Aorta (tissue), 5 donors: ENCODE measurements at places on chromosomes 2 and 18. TPM values are rescaled to one million over a fixed set of nuclear protein-coding genes. Genes with fewer than 3 reads are reported as not detected.
A peak's percentile ranks its signal among the peaks of the same experiment; 100 is the strongest.

DNA sequence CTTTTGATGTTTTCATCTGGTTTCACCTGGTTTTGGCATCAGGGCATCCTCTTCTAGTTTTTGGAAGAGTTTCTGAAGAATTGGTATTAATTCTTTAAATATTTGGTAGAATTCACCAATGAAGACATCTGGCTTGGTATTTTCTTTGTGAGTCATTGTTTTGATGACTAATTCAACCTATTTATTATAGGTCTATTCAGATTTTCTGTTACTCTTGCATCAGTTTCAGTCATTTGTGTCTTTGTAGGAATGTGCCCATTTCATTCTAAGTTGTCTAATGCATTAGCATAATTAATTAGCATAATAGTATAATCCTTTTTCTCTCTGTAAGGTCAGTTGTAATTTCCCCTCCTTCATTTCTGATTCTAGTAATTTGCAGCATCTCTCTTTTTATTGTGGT is 8.0 kb downstream of the GNLY start:
- no peak for DNase-seq
- no peak overlapping the region for H3K4me3 ChIP-seq
- H3K27me3 ChIP-seq = no peaks in the 10 kb centered on the region
- no peaks in the 10 kb centered on the region for H3K36me3 ChIP-seq
- H3K27ac ChIP-seq = no peak overlapping the region

The POLR1A gene
- total RNA-seq = 28.2 TPM

- peak; percentile 41 for DNase-seq
- no peaks in the 10 kb centered on the region for H3K4me1 ChIP-seq
- H3K27me3 ChIP-seq = no peaks in the 10 kb centered on the region
- no peak overlapping the region for H3K27ac ChIP-seq
- H3K4me3 ChIP-seq = no peak overlapping the region
Measured at GRCh38 chr2:240620149-240620731, 5.0 kb upstream of the GPR35 start.

- H3K4me1 ChIP-seq = peaks cover 10% of the 10 kb centered on the region
- no peaks in the 10 kb centered on the region for H3K27me3 ChIP-seq
- DNase-seq = peak; percentile 81
- H3K27ac ChIP-seq = no peak overlapping the region
Measured at GRCh38 chr2:189254268-189254883, 74.8 kb upstream of the COL5A2 start.

DNA sequence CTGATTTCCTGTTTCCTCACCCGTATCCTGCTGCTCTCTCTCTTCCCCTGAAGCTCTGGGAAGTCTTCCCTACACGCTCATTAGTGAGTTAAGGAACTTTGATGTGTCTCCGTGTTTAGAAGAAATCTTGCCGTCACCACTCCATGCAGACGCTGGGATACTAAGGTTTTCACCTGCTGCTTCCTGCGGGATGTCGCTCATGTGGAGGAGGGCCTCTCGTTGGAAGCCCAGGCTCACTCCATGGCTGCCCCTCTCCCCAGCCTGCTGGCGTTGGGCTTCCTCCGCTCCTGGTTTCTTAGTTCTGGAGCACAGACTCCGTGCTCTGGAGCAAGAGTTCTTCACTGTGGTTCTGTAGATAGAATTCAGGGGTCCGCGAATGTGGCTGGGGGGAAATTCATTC is 326.3 kb downstream of the GBX2 start:
- H3K4me1 ChIP-seq = no peaks in the 10 kb centered on the region
- no peak overlapping the region for H3K4me3 ChIP-seq
- H3K27ac ChIP-seq = no peak overlapping the region
- no peaks in the 10 kb centered on the region for H3K27me3 ChIP-seq

GRCh38 chr2:65146078-65146477 is 16.2 kb upstream of the RAB1A start:
- H3K36me3 ChIP-seq = no peaks in the 10 kb centered on the region
- DNase-seq = no peak
- no peak overlapping the region for H3K4me3 ChIP-seq
- H3K4me1 ChIP-seq = no peaks in the 10 kb centered on the region

The STK36 gene
- 45.8 TPM for total RNA-seq

The BOD1L2 gene
- not detected for total RNA-seq

- H3K4me3 ChIP-seq = no peak overlapping the region
- no peaks in the 10 kb centered on the region for H3K27me3 ChIP-seq
- H3K4me1 ChIP-seq = no peaks in the 10 kb centered on the region
Measured at GRCh38 chr18:74454279-74454751, 2.8 kb downstream of the DIPK1C start.
